ENCODE measurements at places on chromosomes 13 and 19. TPM values are rescaled to one million over a fixed set of nuclear protein-coding genes. Genes with fewer than 3 reads are reported as not detected.
A peak's percentile ranks its signal among the peaks of the same experiment; 100 is the strongest.

DNA sequence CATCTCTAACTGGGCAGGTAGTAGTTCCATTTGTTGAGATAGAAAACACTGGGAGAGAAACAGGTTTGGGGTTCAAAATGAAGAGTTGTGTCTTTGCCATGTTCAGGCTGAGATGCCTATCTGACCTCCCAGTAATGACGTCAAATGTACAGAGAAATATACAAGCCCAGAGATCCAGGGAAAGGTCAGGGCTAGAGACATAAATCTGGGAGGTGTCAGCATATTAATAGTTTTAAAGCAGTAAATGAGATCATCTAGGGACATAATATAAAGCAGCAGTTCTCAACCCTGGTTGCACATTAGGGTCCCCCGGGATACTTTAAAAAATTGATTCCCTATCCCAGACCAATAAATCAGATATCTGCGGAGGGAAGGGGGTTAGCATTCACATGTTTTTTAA is 501.5 kb downstream of the UQCRFS1 start:
- DNase-seq, result no peak
- H3K4me1 ChIP-seq, result no peaks in the 10 kb centered on the region
- no peak overlapping the region for H3K27ac ChIP-seq
- H3K36me3 ChIP-seq, result no peaks in the 10 kb centered on the region

GRCh38 chr13:43835701-43836100 is 43.8 kb downstream of the CCDC122 start:
- H3K36me3 ChIP-seq, result no peaks in the 10 kb centered on the region
- no peak overlapping the region for H3K4me3 ChIP-seq
- DNase-seq, result no peak
- H3K27me3 ChIP-seq, result no peaks in the 10 kb centered on the region
- no peak overlapping the region for H3K27ac ChIP-seq

GSX1 gene
- not detected for total RNA-seq

GRCh38 chr19:47176627-47177090 is 46.0 kb downstream of the SAE1 start:
- H3K4me3 ChIP-seq, result peak overlapping the region; percentile 17
- peaks cover 15% of the 10 kb centered on the region for H3K36me3 ChIP-seq
- no peaks in the 10 kb centered on the region for H3K27me3 ChIP-seq
- no peak for DNase-seq

DNA sequence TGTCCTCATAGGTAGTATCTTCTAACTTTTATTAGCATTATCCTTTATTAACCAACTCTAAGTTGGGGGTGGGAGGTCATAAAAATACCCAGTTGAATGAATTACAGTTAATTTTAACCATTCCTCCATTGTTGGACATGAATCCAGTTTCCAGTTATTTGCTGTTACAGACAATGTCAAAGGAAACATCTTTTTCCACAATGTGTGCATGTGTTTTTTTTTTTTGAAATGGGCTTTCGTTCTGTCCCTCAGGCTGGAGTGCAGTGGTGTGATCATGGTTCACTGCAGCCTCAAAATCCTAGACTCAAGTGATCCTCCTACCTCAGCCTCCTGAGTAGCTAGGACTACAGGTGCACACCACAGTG is 32.0 kb downstream of the KLF5 start:
- no peak overlapping the region for H3K27ac ChIP-seq
- H3K27me3 ChIP-seq, result no peaks in the 10 kb centered on the region
- H3K36me3 ChIP-seq, result no peaks in the 10 kb centered on the region
- no peak for DNase-seq

GRCh38 chr13:23392313-23392712 is 41.2 kb downstream of the SACS start:
- no peak for DNase-seq
- no peak overlapping the region for H3K4me3 ChIP-seq
- no peaks in the 10 kb centered on the region for H3K4me1 ChIP-seq
- H3K36me3 ChIP-seq, result no peaks in the 10 kb centered on the region
- no peaks in the 10 kb centered on the region for H3K27me3 ChIP-seq

OSCAR gene
- total RNA-seq, result 0.22 TPM
